ENCODE measurements at places on chromosomes 3 and 15.

- no peak for DNase-seq
These were observed 7.4 kb upstream of the SST start for GRCh38 chr3:187677604-187678003.

DNA sequence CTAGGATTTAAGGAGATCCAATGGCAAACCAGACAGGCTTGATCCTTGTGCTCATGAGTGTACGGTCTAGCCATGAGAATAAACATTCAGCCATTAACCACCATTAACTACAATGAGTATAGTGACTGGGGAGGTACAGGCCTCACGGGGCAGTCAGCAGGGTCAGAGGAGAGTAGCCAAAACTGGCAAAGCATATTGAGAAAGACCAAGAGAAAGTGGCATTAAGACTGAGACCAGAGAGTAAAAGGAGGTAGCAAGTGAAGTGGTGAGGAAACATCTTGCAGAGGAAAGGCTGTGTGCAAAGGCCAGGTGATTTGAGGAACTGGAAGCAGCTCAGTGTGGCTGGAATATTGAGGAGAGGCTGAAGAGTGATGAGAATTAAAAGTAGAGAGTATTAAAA is 407.2 kb upstream of the LMCD1 start:
- no peak for DNase-seq

GRCh38 chr15:48984811-48985352 is 21.2 kb upstream of the SHC4 start:
- no peak for DNase-seq

DNA sequence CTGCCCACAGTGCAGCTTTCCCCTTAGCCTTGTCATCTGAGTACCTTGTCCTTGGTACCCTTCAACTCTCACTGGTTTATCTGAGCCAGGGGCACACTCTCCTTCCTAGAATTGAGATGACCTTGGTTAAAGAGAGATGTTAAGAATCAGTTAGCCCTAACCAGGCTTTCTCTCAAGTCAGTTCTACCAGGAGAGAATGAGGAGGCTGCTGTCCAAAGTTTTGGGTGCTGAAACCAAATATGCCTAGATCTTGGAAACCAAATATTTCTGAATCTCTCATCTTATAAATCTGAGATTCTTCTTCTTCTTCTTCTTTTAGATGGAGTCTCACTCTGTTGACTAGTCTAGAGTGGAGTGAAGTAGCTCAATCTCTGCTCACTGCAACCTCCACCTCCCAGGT is 12.0 kb upstream of the CTXND1 start:
- DNase-seq, result no peak

- no peak for DNase-seq
These were observed 169.1 kb upstream of the SEMA6D start for GRCh38 chr15:47548231-47548630.

- DNase-seq, result no peak
These were observed 36.6 kb upstream of the IQCF6 start for GRCh38 chr3:51815614-51816013.

DNA sequence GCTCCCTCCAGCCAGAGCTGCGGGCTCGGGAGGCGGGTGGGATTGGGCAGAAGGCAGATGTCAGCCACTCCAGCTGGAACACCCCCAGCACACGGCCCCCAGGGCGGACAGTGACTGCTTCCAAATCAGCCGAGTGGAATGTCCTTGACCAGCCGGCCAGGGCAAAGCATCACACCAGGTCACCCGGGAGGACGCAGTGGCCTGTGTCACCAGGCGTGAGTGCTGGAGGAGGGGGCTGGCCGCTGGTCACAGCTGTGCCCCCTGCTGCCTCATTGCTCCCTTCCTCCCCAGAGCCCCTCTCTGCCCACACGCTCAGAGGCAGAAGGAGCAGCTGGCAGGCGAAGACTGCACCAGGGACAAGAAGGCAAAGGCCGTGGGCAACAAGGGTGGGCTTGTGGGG is 33.5 kb downstream of the NTRK3 start:
- no peak for DNase-seq

GRCh38 chr3:64799606-64800005 is 111.8 kb upstream of the ADAMTS9 start:
- DNase-seq, result no peak

Measured in osteocyte (in vitro differentiated cells).